ENCODE measurements at places on chromosomes 2 and 18. TPM values are rescaled to one million over a fixed set of nuclear protein-coding genes. Genes with fewer than 3 reads are reported as not detected.

Gene VIT
- not detected for total RNA-seq

Gene GPR55
- 0.12 TPM for total RNA-seq

Gene LYPD6
- total RNA-seq: 1.1 TPM

Gene LDLRAD4
- total RNA-seq: 40.1 TPM

Gene MC5R
- 0.26 TPM for total RNA-seq

Gene REG3A
- not detected for total RNA-seq

Gene SMYD1
- total RNA-seq: not detected
